ENCODE measurements at places on chromosomes 11 and 22.

- no peak for DNase-seq
Measured at GRCh38 chr22:42928969-42929837, 72.1 kb upstream of the ARFGAP3 start.

GRCh38 chr11:533586-534395, 1.6 kb downstream of the HRAS start:
- no peak for DNase-seq

- DNase-seq = peak; percentile 89
Measured at GRCh38 chr11:4607781-4608666, at the start of gene TRIM68. Gene TRIM68, minus strand, starts transcription at chr11:4608231. Its CDS starts 2,727 bp downstream, at chr11:4605504.

- no peak for DNase-seq
Measured at GRCh38 chr11:120867024-120867423, 156.9 kb upstream of the TBCEL start.

DNA sequence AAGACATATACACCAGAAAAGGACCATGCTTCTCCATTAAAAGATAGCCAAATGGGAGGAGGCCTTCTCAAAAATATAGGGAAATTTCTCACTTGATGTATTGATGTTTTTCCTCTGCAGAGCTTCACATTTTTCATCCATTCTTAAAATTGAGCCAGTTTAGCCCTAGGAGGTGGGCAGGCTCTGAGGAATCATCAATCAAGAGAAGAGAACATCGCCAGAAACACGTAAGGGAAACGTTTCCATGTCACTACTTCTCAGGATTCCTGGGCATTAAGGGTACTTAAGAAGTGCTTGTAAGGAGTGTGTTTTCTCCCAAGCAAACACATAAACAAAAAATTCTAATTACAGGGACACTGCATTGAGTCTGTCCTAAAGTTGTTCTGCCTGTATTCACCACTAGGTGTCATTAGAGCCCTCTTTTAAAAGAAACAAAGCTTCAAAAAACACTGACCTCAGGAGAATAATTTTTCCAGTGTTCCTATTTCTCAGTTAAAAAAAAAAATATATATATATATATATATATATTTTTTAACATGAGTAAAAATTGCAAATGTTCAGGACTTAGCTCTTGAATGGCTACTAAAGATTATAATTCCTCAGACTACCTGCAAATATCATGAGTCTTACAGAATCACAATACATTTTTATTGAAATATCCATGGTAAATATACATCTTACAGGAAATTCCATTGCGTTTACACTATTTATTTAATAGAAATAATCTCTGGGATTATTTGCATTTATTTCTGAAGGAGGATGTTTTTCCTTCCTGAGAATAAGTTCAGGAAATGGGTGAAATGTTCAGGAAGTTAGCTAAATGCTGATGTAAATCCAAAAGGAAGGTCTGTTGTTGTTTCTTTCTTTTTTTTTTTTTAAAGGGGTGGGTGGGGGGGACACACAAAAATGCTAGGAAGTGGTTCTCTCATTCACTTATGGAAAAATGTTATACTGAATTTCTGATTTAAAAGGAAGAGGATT, 16.0 kb downstream of the FZD4 start:
- DNase-seq = no peak

DNA sequence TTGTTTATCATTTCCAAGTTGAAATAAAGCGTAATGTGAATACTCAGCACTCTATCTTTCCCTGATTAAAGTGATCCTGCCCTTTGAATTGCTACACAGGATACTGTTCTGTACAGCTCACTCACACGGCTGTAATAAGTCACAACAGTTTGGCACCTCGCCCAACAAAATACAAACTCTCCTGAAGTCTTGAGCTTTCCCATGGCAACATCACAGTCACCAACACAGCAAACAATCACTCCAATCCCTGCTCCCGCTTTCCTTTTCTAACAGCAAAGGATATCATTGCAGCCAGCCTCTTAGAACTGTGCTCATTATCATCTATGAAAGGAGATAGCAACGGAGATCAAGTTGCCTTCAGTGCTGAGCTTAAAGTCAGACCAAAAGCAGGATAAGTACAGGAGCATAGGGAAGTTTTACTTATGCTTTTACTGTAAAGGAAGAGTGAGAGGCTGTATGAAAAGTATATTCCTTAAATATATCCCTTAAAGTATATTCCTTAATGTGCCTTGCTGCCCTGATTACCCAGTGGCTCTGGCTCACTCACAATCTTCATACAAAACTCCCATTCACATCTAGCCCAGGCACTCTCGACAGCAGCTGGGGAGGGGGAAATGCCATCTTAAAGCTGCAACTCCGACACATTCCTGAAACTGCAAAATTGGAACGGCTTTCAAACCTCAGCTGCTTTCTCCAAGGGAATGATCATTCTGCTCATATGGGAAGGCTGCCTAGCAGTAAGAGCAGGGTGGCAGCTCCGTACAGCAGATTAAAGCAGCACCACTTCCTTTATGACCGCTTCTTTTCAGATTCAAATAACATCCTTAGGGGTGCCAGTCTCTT, 35.8 kb downstream of the MAML2 start:
- no peak for DNase-seq

- no peak for DNase-seq
Measured at GRCh38 chr11:131108760-131109159, 192.5 kb upstream of the SNX19 start.

DNA sequence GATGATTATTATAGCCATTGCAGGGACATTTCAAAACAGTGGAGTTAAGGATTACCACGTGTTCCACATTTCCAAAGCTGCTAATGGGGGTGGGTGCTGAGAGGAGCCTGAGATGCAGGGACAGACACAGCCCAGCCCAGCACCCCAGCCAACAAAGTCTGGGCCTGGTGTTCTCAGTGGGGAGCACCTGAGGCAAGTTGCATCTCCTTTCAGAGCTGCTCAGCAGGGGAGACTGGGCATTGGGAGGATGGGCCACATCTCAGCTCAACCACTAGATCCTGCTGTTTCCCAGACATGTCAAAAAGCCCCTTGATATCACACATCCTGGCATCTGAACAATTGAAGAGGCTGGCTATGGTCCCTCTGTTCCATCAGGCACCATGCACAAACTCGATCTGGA, 458.0 kb upstream of the KIRREL3 start:
- no peak for DNase-seq

DNA sequence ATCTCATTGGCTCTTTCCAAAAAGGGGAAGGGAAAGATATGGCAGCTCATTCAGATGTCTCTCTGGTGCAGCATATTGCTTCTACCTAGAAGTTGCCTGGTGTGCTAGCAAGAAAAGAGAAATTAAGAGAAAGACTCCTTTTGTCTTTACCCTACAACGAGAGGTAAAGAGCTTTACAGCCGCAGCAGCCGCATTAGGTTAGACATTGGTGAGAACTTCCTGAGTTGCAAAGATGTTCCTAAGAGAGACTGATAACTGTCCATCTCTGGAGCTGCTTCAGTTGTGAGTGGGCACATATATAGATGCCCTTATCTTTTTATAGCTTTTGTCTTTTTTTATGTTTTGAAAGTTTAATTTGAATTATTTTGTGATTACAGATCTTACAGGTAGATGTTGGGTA, 80.8 kb upstream of the NNMT start:
- no peak for DNase-seq

GRCh38 chr11:72639502-72640375, 34.5 kb downstream of the PDE2A start:
- DNase-seq = no peak

DNA sequence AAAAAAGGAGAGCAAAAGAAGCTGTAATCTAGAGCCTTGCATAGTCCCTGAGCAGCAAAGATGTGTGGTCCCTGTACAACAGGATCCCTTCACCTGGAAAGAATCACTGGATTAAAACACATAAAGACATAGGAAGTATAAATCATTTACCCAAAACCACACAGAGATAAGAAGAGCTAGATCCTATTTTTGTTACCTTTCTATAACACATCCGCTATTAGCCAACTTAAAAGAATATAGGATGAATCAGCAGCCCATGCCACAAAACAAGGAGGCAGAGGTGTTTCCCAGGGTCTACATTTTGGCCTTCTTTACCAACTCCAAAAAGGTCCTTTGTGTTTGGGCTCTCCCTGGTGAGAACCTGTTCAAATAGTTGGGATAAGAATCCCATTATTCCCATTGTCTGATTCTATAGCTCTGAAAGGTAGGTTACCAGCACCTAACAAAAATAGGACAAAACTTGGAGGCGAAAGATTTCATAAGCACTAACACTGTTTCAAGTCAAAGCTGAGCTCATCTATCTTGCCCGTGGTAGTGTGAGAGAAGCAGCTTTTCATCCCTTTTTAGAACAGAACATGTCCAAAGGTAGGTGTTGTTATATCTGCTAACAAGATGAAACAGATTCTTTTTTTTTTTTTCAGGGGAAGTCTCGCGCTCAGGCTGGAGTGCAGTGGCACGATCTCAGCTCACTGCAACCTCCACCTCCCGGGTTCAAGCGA, 26.8 kb downstream of the PAK1 start:
- no peak for DNase-seq

- no peak for DNase-seq
Measured at GRCh38 chr11:921921-922678, 3.6 kb upstream of the AP2A2 start.

DNA sequence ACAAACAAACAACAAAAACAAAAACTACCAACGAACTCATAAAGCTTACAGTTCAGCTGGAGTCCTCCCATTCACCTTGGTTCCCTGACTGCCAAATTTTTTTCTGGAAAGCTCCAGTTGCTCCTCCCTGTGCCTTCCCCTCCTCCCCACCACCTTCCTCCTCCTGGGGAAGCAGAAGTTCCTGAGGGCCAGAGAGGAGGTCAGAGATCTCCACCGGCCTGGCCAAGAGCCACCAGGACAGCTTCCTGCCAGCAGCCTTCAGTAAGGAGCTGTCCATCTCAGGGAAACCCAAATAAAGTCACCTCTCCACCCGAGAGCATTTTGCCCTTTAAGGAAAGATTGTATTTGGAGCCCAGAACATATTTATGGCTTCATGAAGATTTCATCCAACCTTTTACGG, 20.0 kb downstream of the APLNR start:
- no peak for DNase-seq

GRCh38 chr11:13009921-13010748, 1.0 kb downstream of the RASSF10 start:
- no peak for DNase-seq

- DNase-seq = no peak
Measured at GRCh38 chr11:116413301-116414242, 359.2 kb downstream of the BUD13 start.

DNA sequence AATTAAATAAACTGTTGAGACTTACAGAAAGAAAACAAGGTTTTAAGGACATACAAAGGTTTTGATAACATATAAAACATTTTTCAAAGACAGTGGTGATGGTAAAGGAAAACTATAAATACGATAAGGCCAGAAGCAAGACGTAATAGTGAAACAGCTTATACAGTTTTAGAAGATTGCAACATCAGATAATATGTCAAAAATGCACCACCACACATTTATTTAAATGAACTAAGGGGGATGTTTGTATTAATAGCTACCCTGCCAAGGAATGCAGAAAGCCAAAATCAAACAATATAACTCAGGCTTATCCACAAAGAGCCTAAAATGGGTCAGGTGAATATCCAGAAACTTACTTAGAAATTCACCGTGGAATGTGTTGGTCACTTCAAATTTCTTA, 981.6 kb upstream of the FAT3 start:
- no peak for DNase-seq

- DNase-seq = no peak
Measured at GRCh38 chr22:29765905-29766631, 739 bp downstream of the ZMAT5 start.

DNA sequence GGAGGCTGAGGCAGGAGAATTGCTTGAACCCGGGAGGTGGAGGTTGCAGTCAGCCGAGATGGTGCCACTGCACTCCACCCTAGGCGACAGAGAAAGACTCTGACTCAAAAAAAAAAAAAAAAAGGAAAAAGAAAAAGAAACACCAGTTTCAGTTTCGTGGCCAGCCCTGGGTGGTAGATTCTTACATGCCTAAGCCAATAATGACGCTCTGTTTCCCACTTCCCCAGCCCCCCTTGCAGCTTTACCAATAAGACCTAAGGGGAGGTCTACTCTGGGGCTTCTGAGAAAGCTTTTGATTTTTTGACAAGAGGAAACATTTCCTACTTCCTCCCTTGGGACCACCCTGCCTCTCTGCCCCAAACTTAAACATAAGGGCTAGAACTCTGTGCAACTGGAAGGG, 30.0 kb upstream of the PTPRJ start:
- peak; percentile 13 for DNase-seq

DNA sequence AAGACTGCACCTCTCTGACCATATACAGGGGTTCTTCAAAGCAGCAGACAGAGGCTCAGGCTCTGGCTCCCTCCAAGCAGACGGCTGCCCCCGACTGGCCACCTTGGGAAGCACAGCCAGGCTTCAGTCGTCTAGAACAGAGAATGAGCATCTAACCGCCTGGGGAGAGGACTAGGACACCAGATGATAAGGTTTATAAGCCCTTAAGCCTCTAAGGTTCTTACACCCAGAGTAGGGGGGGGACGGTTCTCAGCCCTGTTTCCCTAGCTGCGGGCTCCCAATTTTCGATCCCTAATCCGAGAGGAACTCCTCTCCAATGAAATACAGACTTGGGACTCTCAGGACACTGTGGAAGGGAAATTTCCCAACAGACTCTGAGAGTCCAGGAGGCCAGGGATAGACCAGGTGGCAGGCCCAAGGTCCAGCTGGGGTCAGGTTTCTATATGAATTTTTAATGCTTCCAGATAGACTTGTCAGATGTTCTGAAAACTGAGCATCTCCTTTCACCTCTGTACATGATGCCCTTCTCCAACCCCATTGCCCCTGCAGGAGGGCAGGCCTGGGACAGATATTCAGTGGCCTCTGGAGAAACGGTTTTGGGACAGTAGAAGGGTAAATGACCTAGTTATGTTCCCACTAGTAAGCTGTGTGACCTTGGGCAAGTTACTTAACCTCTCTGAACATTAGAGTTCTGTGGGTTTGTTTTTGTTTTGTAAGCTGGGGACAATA, 20.2 kb downstream of the RTN4RL2 start:
- peak; percentile 49 for DNase-seq

DNA sequence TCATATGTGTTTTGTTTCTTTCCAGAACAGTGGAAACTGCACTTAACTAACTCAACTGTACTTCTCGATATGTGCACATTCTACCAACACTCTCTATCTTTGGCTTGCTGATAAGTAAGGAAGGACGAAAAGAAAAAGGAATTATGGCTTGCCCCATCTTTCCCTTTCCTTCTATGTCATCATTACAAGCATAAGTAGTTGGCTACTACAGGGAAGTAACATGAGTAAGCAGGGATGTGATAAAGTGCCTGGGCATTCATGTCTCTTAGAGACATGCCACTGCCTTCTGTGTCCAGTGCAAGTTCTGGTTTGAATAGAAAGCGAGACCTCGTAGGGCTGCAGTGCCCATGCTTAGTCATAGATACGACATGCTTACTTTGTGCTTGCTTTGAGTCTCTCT, 342.5 kb downstream of the ETS1 start:
- no peak for DNase-seq

GRCh38 chr11:1077033-1077416, 2.4 kb downstream of the MUC2 start:
- no peak for DNase-seq

GRCh38 chr11:75588051-75588481, 26.0 kb downstream of the SERPINH1 start:
- no peak for DNase-seq

- no peak for DNase-seq
Measured at GRCh38 chr22:24765166-24765565, 9.4 kb downstream of the PIWIL3 start.

- DNase-seq = no peak
Measured at GRCh38 chr11:103622296-103622695, 414.1 kb upstream of the DDI1 start.

GRCh38 chr11:108432783-108433182, 34.5 kb downstream of the C11orf65 start:
- DNase-seq = no peak

GRCh38 chr22:23690713-23691112, at the start of gene RGL4:
Gene RGL4, plus strand, starts transcription at chr22:23691013. Its CDS starts 1,018 bp downstream, at chr22:23692031.
- no peak for DNase-seq

GRCh38 chr11:117885777-117886176, 9.3 kb upstream of the FXYD6 start:
- DNase-seq = no peak
